ENCODE measurements at places on chromosomes 3 and 15. TPM values are rescaled to one million over a fixed set of nuclear protein-coding genes. Genes with fewer than 3 reads are reported as not detected.

- DNase-seq: no peak
Observed at GRCh38 chr15:36601497-36601932, 22.1 kb downstream of the CDIN1 start.

DNA sequence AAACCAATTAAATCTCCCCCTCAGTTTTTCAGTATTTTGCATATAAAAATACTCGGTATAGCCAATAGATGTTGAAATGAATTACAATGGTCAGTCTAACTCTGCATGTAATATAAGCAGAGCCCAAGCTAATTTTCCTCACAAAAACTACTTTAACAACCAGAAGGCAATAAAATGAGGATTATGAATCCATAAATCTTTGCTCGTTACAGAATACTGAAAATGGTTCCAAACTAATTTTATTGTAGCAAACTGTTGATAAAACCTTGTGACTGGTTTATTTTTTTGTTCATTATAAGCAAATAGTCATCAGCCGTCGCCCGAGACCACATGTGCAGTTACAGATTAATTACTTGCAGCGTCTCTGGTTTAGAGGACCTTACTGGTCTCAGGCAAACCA lies 183.2 kb downstream of the SSR3 start:
- DNase-seq: no peak

GRCh38 chr15:65851981-65852380 lies 17.3 kb upstream of the RAB11A start:
- no peak for DNase-seq

DNA sequence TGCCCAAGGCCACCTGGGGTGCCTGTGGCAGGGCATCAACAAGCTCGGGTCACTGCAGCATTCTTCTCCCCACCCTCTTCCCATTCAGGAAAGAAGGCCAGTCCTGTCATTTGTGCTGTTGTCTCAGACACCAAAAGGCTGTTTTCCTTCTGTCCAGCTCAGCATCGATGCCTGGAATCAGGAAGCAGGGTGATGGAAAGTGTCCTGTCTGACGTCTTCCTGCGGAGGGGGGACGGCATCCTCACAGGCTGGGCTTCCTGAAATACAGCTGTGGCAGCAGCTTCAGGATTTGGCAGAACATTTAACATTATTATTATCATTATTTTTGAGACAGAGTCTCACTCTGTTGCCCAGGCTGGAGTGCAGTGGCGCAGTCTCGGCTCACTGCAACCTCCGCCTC lies 33.0 kb upstream of the ANKDD1A start:
- no peak for DNase-seq

- no peak for DNase-seq
Observed at GRCh38 chr15:32877252-32878019, 159.6 kb downstream of the GREM1 start.

DNA sequence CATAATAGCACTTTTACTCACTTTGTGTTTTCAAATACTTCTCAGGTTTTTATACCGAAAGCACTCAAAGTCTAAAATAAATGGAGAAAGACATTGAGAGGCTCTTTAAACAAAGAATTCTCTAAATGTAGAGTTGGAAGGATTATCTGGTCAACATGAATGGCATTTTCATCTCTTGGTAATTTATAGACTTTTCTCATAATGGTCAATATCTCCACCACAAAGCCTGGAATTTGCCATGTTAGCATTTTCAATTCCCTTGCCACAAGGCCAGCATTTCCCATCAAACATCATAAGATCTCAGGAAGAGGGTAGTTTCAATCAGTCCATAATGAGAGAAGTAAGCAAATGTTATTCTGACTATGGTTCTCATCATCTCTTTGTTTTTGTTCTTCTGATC lies 293.0 kb downstream of the CADM2 start:
- DNase-seq: no peak

GRCh38 chr3:191682961-191683360 lies 222.0 kb downstream of the PYDC2 start:
- no peak for DNase-seq

DNA sequence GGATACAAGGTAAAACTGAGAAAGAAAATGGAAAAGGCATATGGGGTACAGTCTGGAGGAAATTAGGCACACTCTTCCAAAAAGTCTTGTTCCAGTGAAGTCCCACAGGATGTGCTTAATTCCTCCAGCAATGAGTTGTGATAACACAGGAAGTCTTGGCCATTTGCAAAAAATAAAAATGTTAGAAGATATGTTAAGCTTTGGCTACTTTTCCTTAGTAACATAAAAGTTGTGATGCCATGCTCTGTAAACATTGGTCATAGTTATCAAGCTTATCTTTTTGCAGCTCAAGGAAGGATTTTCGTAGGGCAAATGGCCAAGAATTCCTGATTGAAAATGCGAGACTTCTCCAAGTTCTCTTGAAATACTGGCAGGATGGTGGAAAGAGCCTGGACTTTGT lies 26.4 kb downstream of the LNP1 start:
- DNase-seq: no peak

DNA sequence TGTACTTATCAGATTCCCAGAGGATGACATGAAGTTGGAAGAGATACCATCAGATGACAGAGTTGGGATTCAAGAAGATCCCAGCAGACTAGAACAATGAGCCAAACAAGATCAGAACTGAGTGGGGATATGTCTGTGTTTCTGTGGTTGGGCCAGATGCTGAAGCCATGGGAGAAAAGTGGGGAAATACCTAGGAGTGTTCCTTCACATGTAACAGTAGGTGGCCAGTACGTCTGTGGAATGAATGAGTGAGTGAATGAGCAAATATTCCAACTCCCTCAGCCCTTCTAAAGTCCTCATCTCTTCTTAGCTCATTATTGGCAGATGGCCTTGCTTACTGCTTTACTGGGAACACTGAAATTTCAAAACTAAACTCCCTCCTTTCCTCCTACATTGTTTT lies 32.2 kb upstream of the GREM1 start:
- DNase-seq: no peak

DNA sequence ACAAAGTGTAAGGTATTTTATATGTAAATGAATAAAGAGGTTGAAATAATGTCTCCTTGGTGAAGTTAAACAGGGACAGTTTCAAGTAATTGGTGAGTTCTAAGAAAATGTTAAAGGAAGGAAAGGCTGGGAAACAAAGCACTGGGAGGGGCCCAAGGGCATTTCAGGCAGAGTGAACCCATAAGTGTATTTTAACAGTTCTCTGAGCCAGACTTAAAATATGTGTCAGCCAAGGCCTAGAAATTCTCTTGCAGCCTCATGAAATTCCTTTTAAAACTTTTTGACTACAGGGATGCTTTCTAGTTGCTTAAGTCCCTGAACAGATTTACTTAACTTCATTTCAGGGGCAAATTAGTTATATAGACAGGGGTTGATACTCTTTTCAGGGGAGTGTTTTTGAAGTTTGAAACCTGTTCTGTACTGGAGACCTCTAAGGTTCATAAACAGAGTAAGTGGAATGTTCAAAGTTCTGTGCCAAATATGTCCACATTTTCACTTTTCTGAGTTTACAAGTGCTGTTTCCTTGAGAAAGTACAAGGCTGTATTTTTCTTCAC lies 77.6 kb downstream of the GALK2 start:
- DNase-seq: no peak

DNA sequence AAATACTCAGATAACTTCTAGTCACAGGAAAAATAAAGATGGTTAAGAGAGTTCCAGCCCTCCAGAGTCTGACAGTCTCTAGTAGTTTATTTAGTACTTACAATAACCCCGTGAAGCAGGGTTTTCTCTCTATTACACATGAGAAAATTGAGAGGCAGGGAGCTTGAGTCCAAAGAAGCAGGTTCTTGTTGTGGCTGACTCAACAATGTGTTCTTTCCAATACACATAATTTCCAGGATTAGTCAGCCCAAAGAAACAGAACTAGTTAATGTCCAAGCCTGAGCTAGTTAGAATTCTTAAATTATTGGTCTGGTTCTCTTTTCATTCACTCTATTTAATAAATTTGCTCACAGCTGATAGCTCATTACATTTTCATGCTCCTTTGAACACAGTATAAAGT lies 49.9 kb downstream of the ALDH1A2 start:
- DNase-seq: no peak

DNA sequence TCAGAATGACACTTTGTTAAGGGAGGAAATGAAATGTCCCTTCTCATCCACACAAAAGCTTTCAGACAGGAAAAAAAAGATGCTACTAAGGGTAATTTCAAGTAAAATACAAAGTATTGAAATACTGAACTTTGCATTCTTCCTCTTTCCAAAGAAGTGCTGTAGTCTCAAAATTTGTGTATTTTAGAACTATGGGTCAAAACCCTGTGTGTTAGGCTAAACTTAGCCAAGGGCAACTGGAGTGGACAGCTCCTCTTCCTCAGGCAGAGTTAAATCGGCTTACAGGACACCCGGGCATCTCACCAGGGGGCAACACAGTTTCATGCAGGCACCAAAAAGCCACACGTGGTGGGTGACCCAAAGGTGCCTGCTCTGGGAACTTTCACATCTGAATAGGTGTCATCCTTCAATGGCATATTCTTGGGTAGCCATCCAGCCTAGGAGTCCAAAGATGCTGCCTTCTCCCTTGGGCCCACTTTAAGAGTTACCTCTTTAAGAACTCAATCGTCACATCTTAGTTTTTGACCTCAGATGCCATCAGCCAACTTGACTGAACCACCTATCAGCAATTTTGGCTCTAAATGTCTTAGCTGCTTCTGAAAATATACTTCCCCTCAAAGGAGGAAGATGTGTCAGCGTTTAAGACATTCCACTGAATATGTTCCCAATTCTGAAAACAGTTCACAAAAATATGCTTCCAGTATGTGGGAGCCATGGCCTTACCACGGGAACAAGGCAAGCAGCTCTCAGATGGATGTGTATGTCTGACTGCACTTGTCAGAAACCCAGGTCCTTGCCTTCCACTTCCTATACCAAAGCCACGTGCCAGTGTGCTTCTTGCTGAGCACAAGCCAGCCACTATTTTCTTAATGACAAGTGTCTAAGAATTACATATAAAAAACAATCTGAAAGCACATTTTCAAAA lies 32.2 kb upstream of the MUC13 start:
- DNase-seq: no peak

DNA sequence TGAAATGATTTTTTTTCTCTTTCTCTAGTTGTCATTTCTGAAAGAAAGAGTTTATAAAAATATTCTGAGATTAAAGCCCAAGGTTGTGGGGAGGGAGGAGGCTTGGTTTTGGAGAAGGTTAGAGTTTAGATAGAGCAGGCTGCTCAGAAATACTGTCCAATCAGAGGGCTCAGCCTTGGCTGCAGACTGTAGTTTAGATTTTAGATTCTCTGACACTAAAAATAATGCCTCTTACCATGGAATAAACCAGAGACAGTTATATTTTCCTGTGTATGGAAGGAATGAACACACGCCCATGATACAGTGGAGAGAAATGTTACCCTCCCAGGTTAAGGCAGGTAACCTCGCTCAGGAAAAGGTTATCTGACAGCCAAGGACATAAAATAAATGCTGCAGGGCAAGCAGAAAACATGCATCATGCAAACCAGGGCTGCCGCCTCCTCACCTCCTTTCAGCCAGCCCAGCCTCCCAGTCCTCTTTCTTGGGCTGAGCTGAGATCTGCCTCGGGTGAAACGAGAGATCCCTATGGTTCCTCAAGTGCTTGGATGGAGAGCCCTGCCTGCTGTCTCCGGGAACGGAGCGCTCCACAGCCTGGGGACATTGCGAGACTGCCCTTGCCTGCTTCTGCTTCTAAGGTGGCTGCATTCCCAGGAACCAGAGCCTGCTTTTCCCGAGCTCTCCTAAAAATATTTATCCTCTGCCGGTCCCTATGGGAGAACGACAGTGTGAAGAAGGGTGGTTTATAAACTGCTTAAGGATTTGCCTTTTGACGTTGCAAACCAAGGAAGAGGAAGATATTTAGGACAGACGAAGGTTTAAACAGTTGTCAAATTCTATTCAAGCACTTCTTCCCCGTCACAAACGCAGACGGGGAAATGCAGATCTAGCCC lies 848 bp downstream of the NCEH1 start:
- no peak for DNase-seq

Gene SLCO3A1
- 36.4 TPM for total RNA-seq

Gene COL6A6
- 0.31 TPM for total RNA-seq

Gene MYL3
- 3.3 TPM for total RNA-seq

Gene BRK1
- 103 TPM for total RNA-seq

Gene ARL14
- not detected for total RNA-seq

Gene LRTM1
- not detected for total RNA-seq

Gene CTXND1
- 6.3 TPM for total RNA-seq

Gene CMTM8
- 7.6 TPM for total RNA-seq

Gene SEC61A1
- total RNA-seq: 124 TPM

Gene ARPIN
- total RNA-seq: 30.1 TPM

Gene SNX22
- total RNA-seq: 2.1 TPM

Data from sciatic nerve (tissue), 2 donors.